Right lung (tissue), 10 donors: ENCODE measurements at places on chromosomes 2 and 18.

GRCh38 chr2:233059797-233060500 is at the start of gene INPP5D:
Gene INPP5D, plus strand, starts transcription at chr2:233060342. Its CDS starts 137 bp downstream, at chr2:233060479.
- DNase-seq, result no peak

GRCh38 chr2:38497670-38498037 is 105.1 kb downstream of the HNRNPLL start:
- no peak for DNase-seq

GRCh38 chr2:111034146-111034545 is 86.6 kb upstream of the BCL2L11 start:
- DNase-seq, result no peak

DNA sequence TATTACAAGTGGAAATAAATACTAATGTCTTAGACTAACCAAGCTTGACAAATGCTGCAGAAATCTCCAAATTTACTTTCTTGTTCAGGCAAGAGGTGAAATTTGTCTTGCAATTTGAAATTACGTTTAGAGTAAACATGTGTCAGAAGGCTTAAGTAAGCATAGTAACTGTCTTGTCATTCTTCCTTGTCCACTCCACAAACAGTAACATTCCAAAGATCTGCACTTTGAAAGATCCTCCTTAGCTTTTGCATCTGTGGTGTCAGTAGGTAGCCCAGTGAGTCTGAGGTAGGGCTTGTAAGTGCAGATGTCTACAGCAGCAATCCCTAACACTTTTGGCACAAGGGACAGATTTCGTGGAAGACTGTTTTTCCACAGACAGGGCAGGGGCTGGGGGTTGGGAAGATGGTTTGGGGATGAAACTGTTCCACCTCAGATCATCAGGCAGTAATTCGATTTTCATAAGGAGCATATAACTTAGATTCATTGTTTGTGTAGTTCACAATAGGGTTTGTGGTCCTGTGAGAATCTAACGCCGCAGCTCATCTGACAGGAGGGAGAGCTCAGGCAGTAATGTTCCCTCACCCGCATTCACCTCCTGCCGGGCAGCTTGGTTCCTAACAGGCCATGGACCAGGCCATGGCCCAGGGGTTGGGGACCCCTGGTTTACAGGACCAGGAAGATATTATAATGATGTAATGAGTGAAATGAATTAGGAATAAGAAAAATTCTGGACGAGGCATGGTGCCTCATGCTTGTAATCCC is 18.6 kb downstream of the RASGRP3 start:
- no peak for DNase-seq

DNA sequence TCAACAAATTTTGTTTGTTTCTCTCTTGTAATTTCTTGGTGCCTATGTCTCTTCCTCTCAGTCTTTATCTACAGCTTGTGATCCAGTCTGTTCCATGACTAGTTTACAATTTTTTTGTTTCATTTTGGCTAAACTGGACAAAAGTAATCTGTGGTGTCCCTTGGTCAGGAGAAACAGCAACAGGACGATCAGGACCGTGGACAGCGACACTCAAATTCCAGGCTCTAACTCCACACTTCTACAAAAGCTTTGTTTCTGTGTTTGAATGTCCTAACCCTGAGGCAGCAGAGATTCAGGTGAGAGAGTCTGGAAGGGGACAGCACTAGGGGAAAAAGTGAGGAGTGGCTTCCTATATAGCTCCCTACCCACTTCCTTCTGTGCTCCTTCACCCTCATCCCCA is 593.3 kb upstream of the FANCL start:
- peak; percentile 16 for DNase-seq

DNA sequence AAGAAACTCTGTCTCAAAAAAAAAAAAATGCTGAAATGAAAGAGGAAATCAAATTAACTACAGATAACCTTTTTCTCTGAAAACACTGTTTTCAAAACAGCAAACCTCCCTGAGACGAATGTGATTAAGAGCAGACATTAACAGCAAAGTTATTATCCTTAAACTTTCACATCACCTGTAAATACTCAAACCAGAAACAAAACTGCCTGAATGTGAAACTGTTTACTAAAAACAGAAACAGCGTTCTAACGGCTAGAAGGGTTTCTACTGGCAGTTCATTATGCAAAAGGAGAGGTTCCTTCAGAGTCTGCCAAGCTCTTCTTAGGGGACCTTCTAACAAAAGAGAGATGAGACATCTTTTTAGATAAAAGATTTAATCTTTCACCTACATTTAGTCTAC is 45.9 kb downstream of the PNO1 start:
- no peak for DNase-seq

DNA sequence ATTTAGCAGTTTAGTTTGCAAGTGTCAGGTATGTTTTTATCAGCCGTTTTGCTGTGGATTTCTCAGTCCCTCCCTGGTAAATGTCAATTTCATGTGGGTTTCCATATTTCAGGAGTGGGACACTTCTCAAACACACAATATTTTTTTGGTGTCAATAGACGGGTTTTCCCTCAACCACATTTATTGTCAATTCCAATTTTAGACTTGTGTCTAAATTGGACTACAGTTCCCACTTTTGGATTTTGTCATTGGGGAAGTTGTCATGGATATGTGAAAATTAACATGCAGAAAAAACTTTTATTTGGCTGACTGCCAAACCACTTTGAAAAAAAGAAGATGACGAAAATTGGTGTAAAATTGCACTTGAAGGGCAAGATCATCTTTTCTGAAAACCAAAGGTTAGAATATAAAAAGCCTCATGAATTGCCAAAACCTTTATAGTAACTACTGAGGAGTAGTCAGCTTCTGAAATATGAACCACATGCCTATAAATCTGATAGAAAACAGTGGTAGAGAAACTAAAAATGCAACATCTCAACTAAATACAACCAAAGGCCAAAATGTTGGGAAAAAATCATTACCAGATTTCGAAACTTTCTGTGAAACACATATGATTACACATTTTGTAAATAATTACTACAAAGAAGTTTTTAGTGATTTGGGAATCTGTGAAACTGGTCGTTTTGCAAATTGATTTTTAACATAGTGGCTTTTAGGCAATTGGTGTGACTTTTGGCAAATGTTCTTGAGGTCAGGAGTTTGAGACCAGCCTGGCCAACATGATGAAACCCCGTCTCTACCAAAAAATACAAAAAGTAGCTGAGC is 106.4 kb downstream of the BCL2L11 start:
- DNase-seq, result no peak

GRCh38 chr2:186379052-186379451 is 107.0 kb upstream of the ZC3H15 start:
- DNase-seq, result no peak

DNA sequence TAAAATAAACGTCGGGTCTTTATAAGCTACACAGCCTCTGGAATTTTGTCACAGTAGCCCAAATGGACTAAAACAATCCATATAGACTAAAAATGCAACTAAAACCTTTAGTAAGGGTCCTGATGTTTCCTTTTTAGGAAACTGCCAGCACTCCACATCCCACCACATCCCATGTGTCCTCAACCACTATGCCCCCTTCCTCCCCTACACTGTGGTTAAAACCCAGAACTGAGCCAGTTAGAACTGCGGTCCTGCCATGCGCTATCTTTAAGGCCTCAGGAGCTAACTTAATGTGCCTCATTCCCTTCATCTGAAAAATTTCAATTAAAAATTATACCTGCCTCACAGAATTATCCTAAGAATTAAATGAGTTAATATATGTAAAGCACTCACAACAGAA is 41.1 kb downstream of the ACVR1 start:
- no peak for DNase-seq

DNA sequence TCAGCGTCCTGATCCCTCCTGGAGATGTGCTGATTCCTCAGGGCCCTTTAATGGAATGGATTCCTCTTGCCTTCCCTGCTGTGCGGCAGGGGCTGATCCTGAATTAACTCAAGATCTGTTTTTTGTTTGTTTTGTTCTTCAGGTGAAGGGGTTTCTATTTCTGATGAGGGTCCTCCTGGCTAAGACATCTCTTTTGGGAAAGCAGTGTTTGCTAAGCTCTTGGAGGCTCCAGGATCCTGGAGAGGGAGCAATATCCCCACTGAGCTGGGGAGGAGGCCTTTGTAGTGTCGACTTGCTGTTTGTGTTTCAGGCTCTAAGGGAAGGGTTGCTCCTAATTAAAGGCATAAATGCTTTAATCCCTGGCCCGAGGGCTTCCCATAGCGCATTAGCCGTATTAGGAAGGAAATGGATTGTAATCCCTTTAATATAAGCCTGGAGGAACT is 65.3 kb upstream of the FOXI3 start:
- DNase-seq, result no peak

GRCh38 chr2:55428258-55428657 is 8.6 kb upstream of the CCDC88A start:
- no peak for DNase-seq

DNA sequence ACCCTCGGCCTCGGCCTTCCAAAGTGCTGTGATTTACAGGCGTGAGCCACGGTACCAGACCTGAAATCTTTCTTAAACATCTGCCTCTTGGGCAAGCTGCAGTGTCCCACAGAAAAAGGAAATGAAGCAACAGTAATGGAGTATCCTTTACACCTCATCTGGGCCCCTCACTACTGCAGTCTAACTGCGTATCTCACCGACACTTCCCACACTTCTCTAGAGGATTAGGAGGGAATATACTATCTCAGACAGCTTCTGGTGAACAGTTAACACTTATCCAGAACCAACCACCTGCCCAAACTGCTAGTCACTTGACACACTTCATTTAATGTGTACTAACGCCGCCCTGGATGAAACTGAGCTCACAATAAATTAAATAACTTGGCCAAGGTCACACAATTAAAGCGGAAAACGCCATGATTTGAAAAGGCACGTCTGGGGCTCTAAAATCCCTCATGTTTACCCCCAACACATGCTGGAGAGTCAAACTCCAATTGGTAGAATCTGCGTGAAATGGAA is 993 bp downstream of the COX7A2L start:
- peak; percentile 40 for DNase-seq

- no peak for DNase-seq
These were observed 3.1 kb downstream of the SLC38A11 start for GRCh38 chr2:164952057-164952702.

DNA sequence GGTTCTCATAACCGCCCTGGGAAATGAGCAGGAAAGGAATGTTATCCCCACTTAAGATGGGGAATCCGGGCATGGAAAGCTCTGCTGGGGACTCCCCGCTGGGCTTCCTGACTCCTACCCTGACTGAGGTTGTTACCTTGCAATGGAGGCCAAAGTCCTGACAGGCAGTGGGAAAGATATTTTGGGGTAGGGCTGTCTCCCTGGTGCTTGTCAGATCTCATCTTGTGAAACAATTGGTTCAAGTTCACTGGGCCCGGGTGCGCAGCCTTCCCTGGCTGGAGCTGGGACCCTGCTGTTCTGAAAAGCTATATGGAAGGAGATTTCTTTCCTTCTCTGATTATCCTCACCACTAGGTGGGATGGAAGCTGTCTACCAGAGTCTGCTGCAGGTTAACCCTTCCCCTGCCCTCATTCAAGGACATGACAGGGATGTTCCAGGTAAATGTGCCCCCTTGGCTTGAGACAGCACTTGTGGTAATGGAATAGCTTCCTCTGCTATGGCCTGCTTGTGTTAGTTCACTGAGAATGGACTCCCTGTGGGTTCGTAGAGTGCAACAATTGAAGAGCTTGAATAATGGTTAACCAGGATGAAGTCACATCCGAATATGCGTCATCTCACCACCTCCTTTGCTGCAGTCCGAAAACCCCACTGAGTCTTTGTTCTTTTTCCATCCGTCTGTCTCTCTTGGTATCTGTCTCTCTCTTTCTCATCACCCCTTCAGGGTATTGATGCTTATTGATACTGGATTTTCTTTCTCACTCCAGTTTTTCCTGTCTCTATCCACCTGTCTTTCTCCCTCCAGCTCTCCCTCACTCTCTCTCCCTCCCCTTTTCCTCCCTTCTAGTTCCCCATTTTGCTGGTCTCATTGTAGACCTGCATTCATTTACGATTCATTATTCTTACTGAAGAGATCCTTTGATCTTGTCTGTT is 67.8 kb upstream of the EPAS1 start:
- no peak for DNase-seq

- no peak for DNase-seq
These were observed 104.2 kb downstream of the CRIM1 start for GRCh38 chr2:36459725-36460137.
